NCI-H526 treated with DMSO at 0.1 percent for 48 hours (cell line): ENCODE measurements at places on chromosomes 4 and X.

DNA sequence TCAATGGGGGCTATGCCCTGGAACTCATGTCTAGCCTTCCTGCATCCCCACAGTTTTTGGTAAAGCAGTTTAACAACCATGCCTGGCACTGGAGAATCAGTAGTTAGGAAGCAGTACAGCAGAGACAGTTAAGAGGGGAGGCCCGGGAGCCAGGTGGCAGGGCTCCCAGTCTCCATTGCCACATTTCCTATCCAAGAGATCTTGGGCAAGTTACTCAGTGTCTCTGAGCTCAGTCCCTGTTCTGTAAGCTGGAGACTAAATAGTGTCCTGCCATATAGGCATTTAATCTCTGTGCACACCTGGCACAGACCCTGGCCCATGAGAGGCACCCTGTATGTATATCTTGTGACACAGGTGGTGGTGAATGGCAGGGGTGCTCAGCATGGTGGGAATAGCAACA lies 156.1 kb upstream of the EOLA2 start:
- no peak for DNase-seq

- no peak for DNase-seq
These were observed 469 bp upstream of the GPR78 start for GRCh38 chr4:8579526-8580320.

DNA sequence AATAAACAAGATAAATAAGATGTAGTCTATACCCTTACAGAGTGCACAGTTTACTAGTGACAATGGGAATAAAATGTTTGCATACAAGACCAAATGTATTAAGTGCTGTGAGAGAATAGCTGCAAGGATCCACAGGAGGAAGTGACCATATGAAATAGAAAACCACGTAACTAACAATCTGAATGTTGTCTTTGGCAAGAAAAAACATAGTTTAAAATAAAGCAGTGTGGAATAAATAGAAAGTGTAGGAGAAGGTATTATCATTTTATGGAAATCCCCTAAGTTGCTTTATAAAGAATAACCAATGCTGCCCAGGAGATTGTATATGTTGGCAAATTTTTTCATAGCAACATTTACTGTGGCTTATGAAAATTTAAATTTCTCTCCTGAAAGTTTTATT lies 116.1 kb downstream of the PCDH7 start:
- DNase-seq = no peak

GRCh38 chrX:119208401-119209057 lies 27.6 kb upstream of the PGRMC1 start:
- no peak for DNase-seq
